Activated T-cell treated with anti-CD3 and anti-CD28 coated beads, Interleukin-2, amount 50 U/mL, for 4 hours (primary cell): ENCODE measurements at places on chromosomes 2 and 18. TPM values are rescaled to one million over a fixed set of nuclear protein-coding genes. Genes with fewer than 3 reads are reported as not detected.
A peak's percentile ranks its signal among the peaks of the same experiment; 100 is the strongest.

Gene TUBB8B
- not detected for total RNA-seq

- DNase-seq = no peak
Observed at GRCh38 chr2:66364495-66365333, 70.2 kb upstream of the MEIS1 start.

GRCh38 chr2:56483081-56483480 is 299.3 kb downstream of the CCDC85A start:
- no peak for DNase-seq

GRCh38 chr2:239991689-239992314 is 33.3 kb downstream of the NDUFA10 start:
- no peak for DNase-seq

GRCh38 chr2:230319211-230319862 is 7.7 kb upstream of the SP140L start:
- peak; percentile 49 for DNase-seq
